PC-9 (cell line): ENCODE measurements at places on chromosomes 6 and 20. TPM values are rescaled to one million over a fixed set of nuclear protein-coding genes. Genes with fewer than 3 reads are reported as not detected.

DNA sequence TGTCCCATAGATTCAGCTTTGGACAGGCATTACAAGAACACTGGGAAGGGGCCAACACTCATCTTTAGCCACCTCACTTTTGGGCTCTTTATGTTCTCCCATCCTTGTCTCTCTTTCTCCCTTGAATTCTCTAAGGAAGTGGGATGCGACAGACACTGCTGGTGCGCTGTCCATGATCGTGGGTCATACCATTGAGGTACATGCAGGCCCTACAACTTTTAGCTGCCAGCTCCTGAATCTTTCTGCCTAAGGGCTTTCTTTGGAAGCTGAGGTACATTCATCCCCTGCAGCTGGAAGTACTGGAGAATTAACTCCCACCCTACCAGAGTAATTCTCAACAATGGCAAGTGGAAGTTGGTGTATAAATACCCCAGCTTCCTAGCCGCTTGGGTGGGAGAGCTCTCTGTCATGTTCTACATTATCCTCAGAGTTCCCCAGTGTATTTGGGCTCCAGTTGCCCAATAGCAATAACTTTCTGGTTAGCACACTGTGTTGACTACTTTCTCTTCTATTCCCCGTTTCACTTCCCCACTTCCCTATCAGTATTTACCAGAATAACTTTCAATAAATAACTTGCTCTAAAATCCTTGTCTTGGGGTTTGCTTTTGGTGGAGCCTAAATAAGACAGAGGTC lies 309.4 kb upstream of the RNF24 start:
- H3K36me3 ChIP-seq = no peaks in the 10 kb centered on the region
- no peak overlapping the region for H3K4me3 ChIP-seq
- peaks cover 5% of the 10 kb centered on the region; the same call in 1 of the 2 replicates for H3K4me1 ChIP-seq
- H3K27me3 ChIP-seq = no peaks in the 10 kb centered on the region

PLTP gene
- total RNA-seq = 113 and 127 TPM in 2 replicates

GATA5 gene
- 0.96 and 2.1 TPM in 2 replicates for total RNA-seq

- H3K4me3 ChIP-seq = no peak overlapping the region
- no peaks in the 10 kb centered on the region for H3K4me1 ChIP-seq
- no peak overlapping the region for H3K27ac ChIP-seq
- H3K36me3 ChIP-seq = no peaks in the 10 kb centered on the region
Observed at GRCh38 chr20:584971-585301, 25.2 kb downstream of the TCF15 start.

DNA sequence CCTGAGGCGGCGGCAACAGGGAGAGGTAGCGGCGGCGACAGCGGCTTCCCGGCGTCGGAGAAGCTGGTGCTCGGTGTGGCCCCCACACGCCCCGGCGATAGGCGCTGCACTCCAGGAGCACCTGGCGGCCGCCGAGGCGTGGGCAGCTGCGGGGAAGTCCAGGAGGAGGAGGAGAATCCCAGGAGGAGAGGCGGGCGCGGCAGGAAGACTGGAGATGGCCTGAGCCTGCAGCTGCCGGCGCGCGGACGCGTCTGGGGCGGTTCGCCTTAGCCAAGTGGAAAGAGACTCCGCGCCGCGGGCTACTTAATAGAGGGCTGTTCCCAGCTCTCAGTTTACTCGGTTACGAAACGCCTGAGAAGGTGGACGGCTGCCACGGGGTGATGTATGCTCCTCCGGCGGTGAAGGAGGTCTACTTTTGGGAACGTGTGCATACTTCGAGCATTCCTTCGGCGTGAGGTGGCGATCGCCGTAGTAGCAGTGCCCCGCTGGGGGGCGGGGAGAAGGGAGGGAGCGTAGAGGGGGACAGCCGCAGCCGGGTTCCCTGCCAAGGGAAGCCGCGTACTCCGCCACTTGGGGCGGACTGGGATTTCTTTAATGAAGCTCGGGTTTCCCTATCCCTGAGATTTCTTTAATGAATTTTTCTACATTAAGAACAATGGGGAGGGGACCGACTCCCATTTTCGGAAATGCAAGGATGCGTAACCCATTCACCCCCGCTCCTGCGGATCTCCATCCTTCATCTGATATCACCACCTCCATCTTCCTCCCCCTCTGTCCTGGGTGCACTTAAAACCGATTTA lies at the start of gene COL12A1:
COL12A1 (minus strand) TSS at position 278 of the 800 bp plus-strand sequence. CDS start 3,261 bp downstream, outside the sequence.
- H3K27ac ChIP-seq = no peak within 1 kb of the TSS
- H3K27me3 ChIP-seq = 0 out of 2 replicates have a peak, but pooled peaks cover 4% of the 10 kb centered on the region
- peak within 1 kb of the TSS; percentile 60 for H3K4me3 ChIP-seq
- DNase-seq = peak; percentile 88
- H3K4me1 ChIP-seq = peaks cover 13% of the 10 kb centered on the region; the same call in 1 of the 2 replicates
- no peaks in the 10 kb centered on the region for H3K36me3 ChIP-seq

DNA sequence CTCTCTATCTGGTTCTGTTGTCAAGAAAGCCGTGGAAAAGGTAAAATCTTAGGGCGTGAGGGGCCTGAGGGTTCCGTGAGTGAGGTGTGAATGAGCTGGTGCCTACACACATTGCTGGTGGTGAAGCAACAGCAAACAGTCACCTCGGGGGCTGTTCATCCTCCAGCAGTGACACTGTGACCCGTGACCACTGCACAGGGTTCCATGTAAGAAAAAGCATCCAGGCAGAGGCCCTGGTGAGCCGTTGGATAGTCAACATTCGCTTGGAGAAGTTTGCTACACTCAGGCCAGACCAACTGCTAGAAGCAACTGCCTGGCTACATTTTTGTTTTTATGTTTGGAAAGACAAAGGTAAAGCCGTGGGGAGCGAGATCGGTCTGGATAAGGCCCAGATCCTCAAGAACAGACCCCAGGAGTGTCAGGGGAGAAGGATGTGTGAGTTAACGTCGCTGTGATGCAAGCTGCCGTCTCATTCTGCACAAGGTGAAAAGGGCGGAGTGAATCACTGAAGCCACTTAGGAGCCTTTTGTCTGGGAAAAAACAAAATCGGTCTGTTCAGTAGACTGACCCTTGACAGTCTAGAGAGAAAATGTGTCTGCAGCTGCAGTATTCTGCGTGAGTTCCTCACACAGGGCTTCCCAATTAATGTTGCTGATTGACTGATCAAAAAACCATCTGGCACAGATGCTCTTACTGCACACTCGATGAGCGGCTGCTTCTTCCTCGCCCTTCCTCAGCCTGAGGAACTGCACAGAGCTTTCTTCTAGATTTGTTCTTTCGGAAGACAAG lies 404.0 kb downstream of the SMOC2 start:
- H3K36me3 ChIP-seq = no peaks in the 10 kb centered on the region
- no peak overlapping the region for H3K27ac ChIP-seq
- H3K4me3 ChIP-seq = no peak overlapping the region
- no peaks in the 10 kb centered on the region for H3K4me1 ChIP-seq
- DNase-seq = no peak

GRCh38 chr6:137798846-137799245 lies 68.2 kb upstream of the TNFAIP3 start:
- no peaks in the 10 kb centered on the region for H3K4me1 ChIP-seq
- H3K27me3 ChIP-seq = no peaks in the 10 kb centered on the region
- no peaks in the 10 kb centered on the region for H3K36me3 ChIP-seq
- no peak overlapping the region for H3K27ac ChIP-seq

GRCh38 chr20:3275064-3275935 lies 36.3 kb upstream of the SLC4A11 start:
- H3K27ac ChIP-seq = no peak overlapping the region
- H3K27me3 ChIP-seq = no peaks in the 10 kb centered on the region

GRCh38 chr6:147579667-147580066 lies 71.2 kb downstream of the SAMD5 start:
- peak; percentile 0 for DNase-seq
- no peak overlapping the region for H3K4me3 ChIP-seq
- no peaks in the 10 kb centered on the region for H3K36me3 ChIP-seq
- H3K27me3 ChIP-seq = no peaks in the 10 kb centered on the region
- H3K27ac ChIP-seq = no peak overlapping the region

DNA sequence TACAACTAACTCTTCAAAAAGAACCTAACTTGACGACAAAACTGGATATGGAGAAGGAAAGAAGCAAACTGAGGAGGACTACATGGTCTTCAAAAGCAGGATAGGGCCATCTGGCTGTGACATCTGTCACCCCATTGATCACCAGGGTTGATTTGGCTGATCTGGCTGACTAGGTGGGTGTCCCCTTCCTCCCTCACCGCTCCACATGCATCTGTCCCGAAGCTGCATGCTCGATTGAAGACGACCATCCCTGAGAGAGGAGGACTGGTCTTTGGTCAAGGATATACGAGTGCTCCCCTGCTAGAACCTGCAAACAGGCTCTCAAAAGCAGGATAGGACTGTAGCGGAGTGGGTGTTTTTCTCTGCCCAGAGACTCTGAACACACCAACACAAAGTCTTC lies 21.7 kb downstream of the CPNE1 start:
- no peak for DNase-seq
- no peaks in the 10 kb centered on the region for H3K4me1 ChIP-seq
- no peak overlapping the region for H3K4me3 ChIP-seq
- H3K27ac ChIP-seq = no peak overlapping the region
- H3K36me3 ChIP-seq = no peaks in the 10 kb centered on the region
- H3K27me3 ChIP-seq = no peaks in the 10 kb centered on the region

DNA sequence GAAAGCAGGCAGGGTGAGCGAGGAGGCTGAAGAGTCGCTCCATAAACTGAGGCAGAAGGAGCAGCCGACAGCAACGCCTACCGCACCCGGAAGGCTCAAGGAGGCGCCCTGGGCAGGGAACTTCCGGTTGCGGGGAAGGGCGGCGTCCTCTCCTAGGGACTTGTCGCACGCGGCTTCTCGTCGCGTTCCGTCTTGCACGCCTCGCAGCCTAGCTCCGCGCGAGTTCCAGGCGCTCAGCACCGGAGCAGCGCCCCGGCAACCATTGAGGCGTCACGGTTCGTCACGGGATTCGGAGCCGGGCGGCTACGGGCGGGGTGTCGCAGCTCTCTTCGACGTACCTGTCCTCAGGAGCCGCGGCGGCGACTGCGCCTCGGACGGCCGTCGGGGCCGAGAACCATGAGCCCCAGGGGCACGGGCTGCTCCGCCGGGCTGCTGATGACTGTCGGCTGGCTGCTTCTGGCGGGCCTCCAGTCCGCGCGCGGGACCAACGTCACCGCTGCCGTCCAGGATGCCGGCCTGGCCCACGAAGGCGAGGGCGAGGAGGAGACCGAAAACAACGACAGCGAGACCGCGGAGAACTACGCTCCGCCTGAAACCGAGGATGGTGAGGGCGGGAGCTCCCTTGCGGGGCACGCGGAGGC lies at the start of gene SPACA1:
SPACA1 (plus strand) TSS at position 332 of the 641 bp plus-strand sequence; CDS start at position 397, 65 bp downstream.
- H3K4me1 ChIP-seq = no peaks in the 10 kb centered on the region
- DNase-seq = no peak
- no peak within 1 kb of the TSS for H3K4me3 ChIP-seq
- H3K27ac ChIP-seq = no peak within 1 kb of the TSS
- H3K36me3 ChIP-seq = no peaks in the 10 kb centered on the region

GRCh38 chr6:33290459-33290858 lies 1.1 kb downstream of the PFDN6 start:
- no peak overlapping the region for H3K27ac ChIP-seq
- peaks cover 17% of the 10 kb centered on the region for H3K36me3 ChIP-seq
- H3K4me3 ChIP-seq = peak overlapping the region; percentile 93
- H3K4me1 ChIP-seq = peaks cover 12% of the 10 kb centered on the region
- no peak for DNase-seq

NRSN1 gene
- not detected in 2 replicates for total RNA-seq

DNA sequence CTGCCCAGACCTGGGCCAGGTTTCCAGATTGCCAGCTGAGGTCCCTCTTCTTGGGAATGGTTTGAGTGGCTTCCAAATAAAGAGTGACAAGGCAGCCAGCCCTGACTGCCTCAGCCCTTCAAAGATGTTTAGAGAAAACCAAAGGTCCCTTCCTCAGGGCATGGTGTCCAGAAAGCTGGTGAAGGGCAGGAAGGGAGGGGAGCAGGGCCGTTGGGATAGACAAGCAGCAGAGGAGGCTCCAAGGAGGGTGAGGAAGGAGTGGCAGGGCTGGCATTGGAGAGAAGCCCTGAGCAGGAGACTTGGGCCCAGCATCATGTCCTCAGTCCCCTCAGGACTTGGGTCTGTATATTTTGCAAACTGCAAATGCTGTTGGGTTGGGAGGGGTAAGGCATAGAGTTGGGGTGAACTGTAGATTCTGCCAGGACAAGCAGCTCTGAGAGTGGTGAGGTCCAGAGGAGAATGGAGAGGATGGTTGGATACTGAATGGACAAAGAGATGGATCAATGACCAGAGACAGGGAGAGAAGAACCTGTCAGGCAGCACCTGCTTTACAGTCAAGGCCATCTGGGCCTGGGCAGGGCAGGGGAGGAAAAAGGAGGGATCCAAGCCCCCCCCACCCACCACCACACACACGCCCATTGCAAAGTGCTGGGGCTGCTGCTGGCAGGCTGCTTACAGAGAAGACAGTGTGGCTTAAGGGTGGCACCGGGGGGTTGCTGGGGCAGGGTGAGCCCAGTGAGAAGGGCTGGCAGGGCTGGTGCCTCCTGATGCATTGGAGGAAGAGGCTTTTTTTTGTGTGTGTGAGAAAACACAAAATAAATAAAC lies 5.5 kb upstream of the DSN1 start:
- no peak overlapping the region for H3K27ac ChIP-seq
- no peaks in the 10 kb centered on the region for H3K36me3 ChIP-seq
- no peak for DNase-seq

DNA sequence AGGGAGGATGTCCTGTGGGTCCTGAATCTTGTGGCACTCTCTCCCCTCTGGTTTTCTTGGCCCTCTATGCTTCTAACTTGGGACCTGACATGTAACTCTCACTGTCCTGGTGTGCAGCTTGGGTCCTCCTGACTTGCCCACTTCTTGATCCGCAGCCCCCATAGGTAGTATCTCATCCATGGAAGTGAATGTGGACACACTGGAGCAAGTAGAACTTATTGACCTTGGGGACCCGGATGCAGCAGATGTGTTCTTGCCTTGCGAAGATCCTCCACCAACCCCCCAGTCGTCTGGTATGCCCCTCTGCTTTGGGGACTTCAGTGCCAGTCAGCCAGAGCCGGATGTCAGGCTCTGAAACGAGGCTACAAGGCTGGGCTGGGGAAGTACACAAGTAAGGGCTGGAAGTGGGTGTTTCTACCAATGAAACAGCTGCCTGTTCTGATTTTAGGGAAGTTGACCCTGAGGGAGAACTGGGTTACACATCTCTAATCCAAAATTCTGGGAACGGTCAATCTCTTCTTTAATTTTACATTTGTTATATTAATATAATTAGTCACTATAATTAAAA lies 641 bp downstream of the DBNDD2 start:
- peaks cover 16% of the 10 kb centered on the region for H3K4me1 ChIP-seq
- H3K36me3 ChIP-seq = 0 out of 2 replicates have a peak, but pooled peaks cover 20% of the 10 kb centered on the region
- DNase-seq = no peak

MCHR2 gene
- total RNA-seq = not detected in 2 replicates

- no peak overlapping the region for H3K27ac ChIP-seq
- no peak for DNase-seq
- no peaks in the 10 kb centered on the region for H3K36me3 ChIP-seq
- no peaks in the 10 kb centered on the region for H3K27me3 ChIP-seq
- no peak overlapping the region for H3K4me3 ChIP-seq
- H3K4me1 ChIP-seq = no peaks in the 10 kb centered on the region
Observed at GRCh38 chr20:8272766-8273165, 140.7 kb downstream of the PLCB1 start.
